RPMI7951 (cell line): ENCODE measurements at places on chromosomes 2 and 18.

GRCh38 chr2:173086518-173087213 is 11.0 kb downstream of the MAP3K20 start:
- DNase-seq: no peak

DNA sequence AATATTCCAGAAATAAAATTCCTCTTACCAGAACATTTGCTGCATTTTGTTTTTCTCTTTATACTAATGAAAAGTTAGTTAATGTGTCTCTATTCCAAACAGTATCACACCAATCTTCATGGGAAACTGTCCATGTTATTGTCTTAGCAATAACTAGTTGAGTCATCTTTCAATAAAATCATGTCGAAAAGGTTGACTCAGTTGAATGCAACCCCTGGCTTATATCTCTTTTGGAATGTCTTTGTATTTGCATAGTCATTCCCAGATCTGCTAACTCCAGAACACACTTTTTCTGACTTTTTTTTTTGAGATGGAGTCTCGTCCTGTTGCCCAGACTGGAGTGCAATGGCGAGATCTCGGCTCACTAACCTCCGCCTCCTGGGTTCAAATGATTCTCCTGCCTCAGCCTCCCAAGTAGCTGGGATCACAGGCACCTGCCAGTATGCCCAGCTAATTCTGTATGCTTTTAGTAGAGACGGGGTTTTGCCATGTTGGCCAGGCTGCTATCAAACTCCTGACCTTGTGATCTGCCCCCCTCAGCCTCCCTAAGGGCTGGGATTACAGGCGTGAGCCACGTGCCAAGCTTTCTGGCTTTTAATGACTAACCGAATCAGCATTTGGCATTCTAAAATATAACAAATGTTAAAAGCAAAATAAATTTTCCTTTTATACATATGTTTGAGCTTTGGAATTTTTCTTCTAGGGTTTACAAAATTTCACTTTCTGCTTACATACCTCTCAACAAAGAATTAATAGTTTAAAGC is 133.2 kb upstream of the GULP1 start:
- DNase-seq: no peak

DNA sequence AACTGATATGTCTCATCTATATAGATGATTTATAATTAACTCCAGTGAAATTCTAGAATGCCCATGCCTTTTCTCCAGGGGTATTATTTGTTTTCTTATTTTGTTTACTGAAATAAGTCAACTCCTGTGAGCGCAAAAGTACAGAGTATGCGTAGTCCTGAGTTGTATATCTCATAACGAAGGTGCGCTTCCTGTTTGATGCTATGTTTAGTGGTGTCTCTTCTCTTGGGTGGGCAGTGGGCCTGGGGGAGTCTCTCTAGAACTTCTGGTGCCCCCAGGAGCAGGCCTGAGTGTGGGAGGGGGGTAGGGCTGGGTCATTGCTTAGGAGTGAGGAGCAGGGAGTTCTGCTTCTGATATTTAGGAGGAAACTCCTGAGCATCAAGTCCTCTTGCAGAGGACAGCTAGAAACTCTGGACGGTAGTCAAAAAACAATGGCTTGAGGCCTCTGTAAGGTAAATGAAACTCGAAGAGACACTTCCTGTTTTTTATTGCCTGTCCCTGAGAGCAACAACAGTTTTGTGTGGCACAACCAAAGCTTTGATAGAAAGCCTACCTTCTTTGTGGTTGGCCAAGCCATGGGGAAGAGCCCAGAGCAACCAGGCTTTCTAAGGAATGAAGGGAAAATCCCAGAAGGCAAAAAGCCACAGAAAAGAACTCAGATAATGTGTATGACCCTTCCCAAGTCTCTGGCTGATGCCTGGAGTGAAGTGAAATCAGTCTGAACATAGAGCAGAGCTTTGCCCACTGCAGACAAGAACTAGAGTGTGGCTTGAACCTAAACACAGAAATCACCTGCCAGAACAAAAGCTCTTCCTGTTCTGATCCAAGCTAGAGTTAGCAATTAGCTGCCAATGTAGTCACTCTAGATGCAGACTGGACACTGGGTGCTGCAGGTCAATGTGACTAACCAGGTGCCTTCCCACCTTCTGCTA is 8.5 kb upstream of the SP140L start:
- DNase-seq: peak; percentile 10

DNA sequence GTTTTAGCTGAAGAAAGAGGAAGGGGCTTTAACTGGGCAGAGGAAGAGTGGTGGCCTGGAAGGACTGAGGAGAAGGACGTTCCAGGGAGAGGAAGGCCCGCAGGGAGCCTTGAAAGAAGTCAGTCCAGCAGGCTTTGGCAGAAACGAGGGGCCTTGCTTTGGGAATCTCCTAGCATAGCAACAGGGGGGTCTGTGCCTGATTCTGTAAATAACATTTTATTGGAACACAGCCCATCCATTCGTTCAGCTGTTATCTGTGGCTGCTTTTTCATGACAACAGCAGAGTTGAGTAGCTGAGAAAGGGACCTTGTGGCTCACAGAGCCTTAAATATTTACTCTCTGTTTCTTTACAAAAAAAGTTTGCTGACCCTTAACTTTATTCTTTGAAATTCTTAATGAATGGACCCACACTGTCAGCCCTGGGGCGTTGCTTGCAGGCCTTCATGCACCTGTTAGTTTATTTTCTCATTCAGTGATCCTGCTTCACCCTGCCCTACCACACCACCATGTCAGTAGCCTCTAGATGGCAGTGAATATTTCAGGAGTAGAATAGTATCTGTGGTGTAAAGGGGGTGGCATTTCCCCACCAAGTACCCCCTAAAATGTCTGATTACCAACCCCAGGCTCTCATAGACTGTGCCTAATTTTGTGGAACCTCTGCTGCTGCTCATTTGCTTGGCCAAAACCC is 61.0 kb downstream of the MGAT5 start:
- DNase-seq: no peak

GRCh38 chr2:191506515-191506914 is 171.4 kb upstream of the NABP1 start:
- DNase-seq: no peak

- DNase-seq: peak; percentile 49
These were observed at the start of gene NAB1 for GRCh38 chr2:190649035-190649797. TSS of gene NAB1 (plus strand) at chr2:190649083. CDS start at chr2:190659177, 10,094 bp downstream.

DNA sequence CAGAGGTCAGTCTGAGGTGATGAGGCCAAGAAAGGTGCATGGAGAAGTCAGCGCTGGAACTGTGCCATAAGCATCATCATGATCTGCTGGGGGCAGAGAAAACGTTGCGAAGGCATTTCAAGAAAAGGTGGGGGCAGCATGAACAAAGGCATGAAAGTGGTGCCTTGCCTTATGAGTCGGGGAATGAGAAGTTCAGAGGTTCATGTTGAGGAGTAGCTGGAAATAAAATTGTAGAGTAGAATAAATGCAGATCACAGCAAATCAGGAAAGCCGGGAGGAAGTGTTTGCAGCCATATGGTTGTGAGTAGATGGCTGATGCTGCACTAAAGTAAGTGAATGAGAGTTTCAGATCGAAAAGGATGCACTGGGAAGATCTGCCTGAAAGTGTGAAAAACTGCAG is 72.1 kb upstream of the ARL5A start:
- DNase-seq: no peak

DNA sequence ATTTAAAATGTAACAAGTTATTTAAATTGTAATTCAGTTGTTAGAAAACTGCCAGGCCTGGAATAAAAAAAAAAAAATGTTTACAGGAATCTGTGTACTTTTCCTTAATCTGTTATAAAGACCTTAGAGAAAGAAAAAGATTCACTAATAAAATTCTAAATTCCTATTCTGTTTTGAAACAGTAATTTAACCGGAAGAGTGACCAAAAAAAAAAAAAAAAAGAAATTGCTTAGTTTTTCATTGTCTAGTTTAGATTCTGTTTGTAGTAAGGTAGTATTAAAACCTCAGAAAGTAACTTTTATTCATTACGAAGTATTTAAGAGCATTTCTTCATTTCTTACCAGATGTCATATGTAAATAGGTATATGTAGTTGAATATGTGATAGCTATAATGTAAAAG is 2.5 kb downstream of the REL start:
- no peak for DNase-seq
